ENCODE measurements at places on chromosomes 2 and 18.

DNA sequence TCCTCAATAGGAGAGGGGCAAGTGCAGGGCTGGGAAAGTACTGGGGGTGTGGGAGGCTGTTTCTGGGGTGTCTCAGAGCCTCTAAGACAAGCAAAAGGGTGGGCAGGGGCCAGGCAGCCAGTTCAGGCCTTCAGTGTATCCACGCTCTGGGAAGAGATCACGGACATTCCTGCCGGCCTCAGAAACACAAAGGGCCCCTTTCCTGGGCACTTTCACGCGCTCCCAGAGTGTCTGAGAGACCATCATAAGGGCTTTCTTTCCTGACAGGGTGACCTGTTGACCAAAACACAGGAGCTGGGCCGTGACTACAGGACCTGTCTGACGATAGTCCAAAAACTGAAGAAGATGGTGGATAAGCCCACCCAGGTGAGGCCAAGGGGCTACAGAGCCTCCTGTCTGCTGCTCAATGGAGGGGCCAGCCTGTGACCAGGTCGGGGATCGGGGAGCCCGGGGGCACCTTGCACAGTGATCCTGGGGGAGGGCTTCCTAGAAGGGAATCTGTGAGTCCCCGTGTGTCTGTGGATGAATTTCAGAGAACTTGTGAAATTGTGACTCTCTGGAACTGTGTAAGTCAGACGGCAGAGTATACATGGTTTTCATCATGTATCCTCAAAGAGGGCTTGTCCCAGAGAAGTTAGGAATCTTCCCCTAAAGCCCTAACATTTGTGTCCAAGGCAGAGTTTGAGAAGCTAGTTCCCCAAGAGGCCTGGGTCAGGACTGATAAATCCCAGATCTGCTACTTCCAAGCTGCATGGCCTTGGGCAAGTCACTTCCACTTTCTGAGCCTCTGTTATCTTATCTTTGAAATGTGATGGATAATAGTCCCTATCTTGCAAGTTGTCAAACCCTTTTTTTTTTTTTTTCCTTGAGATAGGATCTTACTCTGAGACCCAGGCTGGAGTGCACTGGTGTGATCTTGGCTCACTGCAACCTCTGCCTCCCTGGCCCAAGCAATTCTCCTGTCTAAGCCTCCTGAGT is 1.8 kb downstream of the GNLY start:
- DNase-seq = no peak

GRCh38 chr2:38997781-38998180 is 108.1 kb downstream of the ARHGEF33 start:
- DNase-seq = no peak

DNA sequence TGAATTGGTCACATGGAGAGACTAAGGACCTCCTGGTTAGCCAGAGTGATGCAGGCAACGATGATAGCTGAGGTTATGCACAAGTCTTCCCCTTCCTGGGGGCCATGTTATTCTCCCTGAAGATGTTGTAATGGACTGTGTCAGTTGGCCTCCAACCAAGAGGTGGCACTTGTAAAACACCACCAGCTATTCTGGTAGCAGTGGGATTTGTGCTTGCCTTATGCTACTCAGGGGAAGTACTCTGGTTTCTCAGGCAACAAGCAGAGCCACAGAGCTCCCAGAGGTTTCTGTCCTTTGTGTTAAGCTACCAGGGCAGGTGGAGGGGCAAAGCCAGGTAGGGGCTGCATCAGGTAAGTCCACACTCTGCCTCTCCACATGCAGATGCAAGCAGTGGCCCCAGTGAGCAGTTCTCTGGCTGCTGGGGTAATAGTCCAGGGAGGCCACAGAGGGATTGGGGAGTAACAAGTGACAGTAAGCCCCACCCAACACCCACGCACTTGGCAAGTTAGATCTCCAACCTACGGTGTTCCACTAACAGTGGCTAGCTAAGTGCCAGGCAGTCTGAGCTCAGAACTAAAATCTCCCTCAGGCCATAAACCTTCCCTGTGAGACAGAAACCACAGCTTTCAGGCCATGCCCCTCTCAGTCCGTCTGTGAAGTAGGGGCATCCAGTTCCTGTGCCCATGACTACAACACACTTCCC is 99.7 kb downstream of the RND3 start:
- no peak for DNase-seq

DNA sequence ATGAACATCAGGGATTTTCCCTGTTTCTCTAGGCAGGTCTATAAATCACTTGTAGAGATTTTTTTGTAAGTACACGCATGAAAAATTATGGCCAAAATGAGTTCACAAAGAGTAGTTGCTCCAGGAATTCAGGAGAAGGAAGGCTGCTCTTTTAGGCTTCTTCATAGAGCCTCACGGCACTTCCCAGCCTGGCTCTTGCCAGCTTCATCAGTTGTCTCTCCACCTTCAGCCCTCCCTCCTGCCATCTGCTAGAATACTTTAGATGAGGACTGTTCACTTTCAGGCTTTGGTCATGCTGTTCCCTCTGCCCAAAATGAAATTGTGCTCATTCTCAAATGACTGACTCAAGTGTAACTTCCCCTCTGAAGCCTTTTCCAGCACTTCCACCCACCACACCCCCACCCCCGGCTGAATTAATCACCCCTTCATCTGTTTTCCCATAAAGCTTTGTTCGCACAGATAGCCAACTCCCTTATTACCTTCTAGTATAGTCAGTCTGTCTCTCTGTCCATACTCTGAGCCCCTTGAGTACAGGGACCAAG is 1.8 kb upstream of the ABCA12 start:
- no peak for DNase-seq

DNA sequence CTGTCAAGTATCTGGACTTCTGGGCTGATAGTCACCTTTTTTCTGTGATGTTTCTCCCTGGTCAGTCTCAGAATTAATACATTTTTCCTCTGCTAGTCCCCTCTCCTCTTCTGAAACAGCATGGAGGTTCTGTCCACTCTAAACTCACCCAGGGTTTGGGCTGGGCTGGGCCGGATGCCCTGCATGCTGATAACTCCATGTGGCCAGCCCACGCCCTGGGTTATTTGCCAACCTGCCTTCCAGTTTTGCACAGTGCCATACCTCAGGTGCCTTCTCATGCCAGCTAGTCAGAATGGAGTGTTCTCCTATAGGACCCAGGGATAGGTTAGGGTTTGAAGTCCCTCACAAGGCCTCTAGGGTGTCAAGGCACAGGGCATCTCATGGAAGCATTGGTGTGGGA is 32.2 kb downstream of the MEX3C start:
- DNase-seq = no peak

Measured in HEK293T (cell line).